ENCODE measurements at places on chromosomes 5 and 9.

DNA sequence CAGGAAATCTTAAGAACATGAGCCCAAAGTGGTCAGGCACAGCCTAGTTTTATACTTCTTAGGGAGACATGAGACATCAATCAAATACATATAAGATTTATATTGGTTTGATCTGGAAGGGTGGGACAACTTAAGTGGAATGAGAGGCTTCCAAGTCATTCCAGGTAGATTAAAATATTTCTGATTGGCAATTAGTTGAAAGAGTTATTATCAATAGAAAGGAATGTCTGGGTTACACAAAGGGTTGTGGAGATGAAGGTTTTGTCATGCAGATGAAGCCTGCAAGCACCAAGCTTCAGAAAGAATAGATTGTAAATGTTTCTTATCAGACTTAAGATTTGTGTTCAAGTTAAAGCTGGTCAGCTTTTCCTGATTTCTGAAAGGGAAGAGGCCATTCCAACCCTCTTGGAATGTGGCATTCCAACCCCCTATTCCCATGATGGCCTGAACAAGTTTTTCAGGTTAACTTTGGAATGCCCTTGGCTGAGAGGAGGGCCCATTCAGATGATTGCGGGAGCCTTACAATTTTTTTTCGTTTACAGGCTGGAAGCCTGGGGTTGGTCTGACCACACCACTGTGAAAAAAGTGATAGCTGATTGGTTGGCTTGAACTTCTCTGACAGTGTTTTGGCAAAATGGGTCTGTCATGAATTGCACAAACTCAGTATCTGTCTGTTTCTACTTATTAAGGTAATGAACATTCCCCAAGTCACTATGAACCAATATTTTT, 245.6 kb upstream of the RAI14 start:
- DNase-seq: no peak

DNA sequence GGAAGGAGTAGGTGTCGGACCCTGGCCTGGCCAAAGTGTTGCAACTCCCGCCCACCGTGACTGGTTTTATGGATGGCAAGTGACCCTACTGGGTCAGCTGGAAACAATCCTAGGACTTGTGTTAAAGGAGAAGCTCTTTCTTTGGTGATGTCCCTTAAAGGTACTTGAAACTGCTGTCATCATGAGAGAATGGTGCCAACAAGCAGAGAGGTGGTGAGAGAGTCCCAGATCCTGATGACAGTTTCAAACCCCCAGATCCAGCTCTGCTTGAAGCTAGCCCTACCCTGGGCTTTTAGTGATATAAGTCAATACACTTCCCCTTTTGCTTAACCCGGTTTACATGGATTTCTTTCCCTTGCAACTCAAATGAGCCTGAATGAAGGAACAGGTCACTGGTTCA, 72.5 kb upstream of the UBTD2 start:
- DNase-seq: no peak

DNA sequence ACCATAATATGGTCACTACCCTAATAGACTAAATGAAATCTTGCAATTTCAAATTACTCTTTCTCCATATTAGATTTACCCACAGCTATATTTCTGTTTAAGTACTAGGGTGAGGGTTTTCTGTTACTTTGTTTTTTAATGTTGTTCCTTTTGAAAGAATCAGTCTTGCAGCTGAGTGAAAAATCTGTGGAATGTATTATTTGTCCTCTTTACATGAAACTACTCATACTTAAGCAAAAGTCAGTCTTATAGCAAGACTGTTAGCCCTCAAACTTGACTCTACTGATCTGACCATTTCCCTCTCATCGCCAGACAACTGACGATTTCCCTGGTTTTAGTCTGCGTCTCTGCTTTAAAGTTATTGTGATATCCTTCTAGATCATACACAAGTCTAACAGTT, 84.0 kb downstream of the PIK3R1 start:
- no peak for DNase-seq

DNA sequence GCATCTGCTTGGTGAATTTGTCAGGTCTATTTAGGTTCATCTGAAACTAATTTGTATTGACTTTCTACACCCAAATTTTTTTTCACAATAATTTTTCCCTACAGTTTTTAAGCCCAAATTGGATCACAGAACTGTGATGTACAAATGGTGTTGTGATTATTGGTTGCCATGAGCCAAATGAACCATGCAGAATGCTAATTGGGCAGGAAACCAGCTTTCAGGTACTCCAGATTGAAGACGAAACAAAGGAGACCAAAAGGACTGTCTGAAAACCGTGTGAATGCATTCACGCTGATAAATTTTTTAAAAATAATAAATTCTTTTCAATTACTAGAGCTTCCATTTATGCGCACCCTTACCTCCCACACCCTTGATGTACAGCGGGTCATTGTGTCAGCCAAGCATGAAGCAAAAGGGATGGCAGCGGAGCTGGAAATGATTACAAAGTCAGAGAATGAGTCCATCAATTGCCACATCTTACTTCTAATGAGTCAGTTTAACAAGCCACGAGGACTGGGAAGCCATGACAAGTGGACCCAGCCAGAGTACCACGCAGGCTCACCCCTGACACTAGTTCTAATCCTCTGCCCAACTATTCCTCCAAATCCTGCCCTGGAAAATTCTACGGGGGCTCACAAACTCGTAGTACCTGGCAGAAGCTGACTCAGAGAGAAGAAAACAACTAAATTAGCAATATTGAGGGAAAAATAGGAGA, 66.5 kb downstream of the SEMA6A start:
- DNase-seq: no peak

DNA sequence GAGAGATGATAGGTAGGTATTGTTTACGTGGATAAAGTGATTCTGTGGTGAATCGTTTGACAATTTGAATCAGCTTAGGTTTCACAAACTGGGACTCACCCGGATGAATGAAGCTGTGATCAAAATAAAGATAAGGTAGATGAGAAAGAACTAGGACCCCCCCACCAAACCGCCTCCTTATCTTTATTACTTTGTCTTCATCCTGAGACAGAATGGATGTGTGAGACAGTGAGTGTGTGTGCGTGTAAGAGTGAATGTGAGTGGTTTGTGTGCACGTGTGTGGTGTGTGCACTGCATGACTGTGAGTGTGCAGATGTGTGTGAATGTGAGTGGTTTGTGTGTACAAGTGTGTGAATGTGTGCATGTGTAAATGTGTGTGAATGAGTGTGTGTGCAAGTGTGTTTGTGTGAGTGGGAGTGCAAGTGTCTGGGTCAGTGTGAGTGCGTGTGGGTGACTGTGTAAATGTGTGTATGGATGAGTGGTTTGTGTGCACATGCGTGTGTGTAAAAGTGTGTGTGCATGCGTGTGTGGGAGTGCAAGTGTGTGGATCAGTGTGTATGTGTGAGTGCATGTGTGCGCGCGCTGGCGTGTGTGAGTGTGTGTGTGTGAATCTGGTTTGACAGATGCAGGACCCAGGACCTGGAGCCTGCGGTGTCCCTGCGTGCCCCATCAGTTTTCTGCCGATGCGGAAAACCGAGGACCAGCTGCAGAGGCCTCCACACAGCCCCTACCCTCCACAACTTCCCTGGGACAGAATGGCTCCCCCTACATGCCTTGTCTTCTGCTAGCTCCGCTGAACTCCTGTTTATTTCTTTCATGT, 11.4 kb upstream of the ENG start:
- no peak for DNase-seq

- no peak for DNase-seq
Observed at GRCh38 chr9:135492886-135493669, 7.4 kb upstream of the MRPS2 start.

DNA sequence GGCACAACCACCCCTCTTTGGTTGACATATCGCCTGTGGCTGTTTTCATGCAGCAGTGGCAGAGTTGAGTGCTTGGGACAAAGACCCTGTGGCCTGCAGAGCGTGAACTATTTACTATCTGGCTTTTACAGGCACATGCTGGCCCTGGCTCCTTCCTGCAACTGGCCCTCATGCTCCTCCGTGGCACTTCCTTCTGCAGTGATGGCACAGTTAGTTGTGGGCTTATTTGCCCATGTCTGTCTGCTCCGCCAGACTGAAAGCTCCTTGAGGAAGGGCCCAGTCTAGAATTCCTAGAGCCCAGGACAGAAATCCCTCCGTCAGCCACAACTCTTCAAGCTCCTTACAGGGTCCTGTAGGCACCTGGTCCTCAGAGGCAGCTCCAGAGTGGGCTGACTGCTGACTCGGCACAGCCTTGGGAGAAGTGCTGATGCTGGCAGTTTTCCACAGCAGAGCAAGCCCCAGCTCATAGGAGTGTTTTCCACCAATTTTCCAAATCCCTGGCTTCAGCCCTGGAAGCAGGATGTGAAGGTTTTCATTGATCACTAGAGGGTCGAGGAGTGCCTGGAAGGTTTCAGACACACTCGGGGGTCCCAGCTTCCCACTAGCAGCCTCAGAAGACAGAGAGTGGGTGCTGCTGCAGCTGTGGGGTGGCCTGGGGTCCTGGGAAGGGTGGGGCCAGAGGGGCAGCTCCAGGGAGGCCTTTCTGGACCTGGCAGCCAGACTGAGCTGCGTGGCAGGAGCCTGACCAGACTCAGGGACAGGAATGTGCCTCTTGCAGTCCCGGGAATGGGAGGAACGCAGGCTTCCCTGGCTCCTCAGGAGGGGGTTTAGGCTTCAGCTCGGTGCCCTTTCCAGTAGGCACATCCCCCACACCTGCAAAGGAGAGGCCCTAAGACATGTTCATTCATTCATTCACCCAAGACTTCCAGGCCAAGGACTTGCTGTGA, 56.5 kb upstream of the ANGPTL2 start:
- no peak for DNase-seq

- DNase-seq: no peak
Observed at GRCh38 chr5:119274767-119275130, 81.1 kb upstream of the TNFAIP8 start.

GRCh38 chr9:97491216-97491999, 10.1 kb upstream of the TMOD1 start:
- DNase-seq: no peak

DNA sequence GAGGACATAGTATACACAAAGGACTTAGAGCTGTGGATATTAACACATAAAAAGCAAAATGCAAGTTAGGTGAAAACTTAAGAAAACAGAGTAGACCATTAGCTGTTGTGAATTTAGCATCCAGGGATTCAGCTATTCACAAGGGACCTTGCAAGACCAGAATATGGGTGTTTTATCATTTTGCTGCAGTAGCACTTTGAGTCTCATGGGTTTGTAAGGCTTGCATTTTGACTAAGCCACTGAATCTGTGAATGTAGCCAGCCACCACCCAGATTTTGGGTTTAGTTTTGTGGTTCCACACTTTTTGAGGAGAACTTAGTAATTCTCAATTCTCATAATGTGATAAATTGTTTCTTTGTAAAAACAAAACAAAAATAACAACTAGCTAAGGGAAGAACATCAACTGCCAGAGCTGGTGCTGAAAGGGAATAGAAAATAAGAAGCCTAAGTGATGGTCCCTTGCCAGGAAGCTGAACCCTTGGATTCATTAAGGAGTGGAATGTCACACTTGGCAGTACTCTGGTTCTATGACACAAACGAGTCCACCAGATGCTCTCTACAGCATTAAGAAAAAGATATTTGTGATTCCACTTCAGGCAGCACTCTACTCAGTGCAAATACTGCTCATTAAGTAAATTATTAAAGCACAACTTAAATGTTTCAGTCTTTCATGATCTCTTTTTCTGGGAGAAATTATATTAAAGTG, 557.4 kb upstream of the ZNF462 start:
- no peak for DNase-seq

- no peak for DNase-seq
Observed at GRCh38 chr9:101487443-101487840, 46.2 kb upstream of the RNF20 start.

DNA sequence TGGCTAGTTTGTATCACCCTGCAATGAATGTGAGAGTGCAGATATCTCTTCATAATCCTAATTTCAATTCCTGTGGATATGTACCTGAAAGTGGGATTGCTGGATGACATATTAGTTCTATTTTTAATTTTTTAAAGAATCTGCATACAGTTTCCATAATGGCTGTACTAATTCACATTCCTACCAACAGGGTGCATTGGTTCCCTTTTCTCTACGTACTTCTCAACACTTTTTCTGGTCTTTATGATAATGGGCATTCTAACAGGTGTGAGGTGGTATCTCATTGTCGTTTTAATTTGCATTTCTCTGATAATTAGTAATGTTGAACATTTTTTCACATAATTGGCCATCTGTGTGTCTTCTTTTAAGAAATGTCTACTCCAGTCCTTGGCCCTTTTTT, 927.5 kb downstream of the DTWD2 start:
- DNase-seq: no peak

DNA sequence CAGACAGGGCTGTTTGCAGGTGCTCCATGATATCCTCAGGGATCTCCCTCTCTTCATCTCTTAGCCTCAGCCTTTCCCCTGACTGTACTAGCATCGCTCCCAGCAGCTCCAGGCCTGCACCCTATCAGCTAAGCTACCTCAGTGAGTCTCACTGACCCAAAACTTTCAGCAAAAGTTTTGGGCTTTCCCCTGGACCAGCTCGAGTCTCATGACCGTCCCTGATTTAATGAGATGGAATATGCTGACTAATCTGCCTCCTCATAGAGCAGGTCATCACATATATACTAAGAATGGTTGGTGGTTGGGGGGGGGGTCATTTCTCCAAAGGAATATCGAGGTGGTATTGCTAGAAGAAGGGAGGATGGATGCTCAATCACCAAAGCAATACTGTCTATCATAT, 151.5 kb downstream of the NR3C1 start:
- no peak for DNase-seq

DNA sequence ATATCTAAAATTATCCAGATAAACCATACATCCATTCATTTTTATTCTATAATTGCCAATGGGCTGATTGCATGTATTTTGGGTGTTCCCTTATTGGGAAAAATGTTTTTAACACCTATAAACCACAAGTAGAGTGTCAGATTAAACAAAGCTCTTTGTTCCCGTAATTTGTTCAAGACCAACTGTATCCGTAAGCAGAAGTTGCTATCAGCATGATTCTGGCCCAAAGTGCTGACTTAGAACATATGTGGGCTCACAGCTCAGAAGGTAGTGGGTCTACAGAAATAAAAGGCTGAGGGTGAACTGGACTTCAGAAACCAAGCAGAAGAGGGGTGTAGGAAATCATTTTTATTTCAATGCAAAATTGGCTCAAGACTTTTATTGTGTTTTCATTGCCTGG, 23.5 kb upstream of the IL7R start:
- no peak for DNase-seq

DNA sequence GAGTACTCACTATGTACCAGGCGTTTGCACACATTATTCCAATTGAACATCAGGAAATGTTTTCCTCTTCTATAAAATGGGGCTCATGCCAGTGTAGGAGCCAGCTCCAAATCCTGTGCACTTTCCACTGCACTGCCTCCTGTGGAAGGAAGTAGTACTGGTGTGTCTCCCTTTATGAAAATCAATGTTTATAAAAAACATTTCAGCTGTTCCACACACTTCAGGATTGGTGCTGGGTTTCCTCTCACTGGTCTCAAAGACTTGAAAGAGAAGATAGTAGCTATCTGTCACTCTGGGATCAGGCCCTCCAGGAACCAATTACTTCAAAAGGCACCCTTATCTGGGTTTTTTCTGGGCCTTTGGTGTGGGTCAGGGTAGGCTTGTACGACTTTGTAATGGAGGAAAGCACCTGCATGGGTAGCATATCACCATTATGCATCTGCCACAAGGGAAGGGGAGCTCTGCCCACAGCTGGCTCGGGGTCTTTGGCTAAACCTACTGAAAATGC, 32.5 kb downstream of the RAB14 start:
- no peak for DNase-seq

GRCh38 chr9:68433531-68434110, 77.2 kb downstream of the PGM5 start:
- no peak for DNase-seq

- no peak for DNase-seq
Observed at GRCh38 chr5:81609810-81610375, 141.0 kb downstream of the SSBP2 start.

All from DMS153 (cell line).